ENCODE measurements at places on chromosomes 2 and 18.

DNA sequence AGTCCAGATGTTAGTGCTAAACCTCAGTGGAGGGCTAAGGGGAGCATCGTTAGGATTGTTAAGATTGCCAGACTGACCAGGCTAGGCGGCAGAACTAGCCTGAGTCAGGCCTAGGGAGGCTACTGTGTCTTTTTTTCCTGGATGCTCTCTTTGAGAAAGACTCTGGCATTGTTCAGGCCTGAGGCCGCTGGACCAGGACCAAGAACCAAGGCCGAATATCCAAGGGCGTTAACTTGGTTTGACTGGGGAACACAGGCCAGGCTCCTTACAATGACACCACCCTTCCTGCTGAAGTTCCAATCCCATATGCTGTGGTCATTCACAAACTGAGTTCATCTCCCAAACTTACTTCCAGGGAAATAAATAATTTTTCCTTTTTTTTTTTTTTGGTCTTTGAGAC, 10.6 kb downstream of the HTRA2 start:
- no peak for DNase-seq

GRCh38 chr2:112216167-112216566, 38.7 kb downstream of the ZC3H8 start:
- no peak for DNase-seq

GRCh38 chr2:147945660-147946059, 74.9 kb downstream of the ORC4 start:
- DNase-seq, result no peak

- DNase-seq, result no peak
Observed at GRCh38 chr2:220014961-220015360, 387.5 kb downstream of the SLC4A3 start.

GRCh38 chr2:10873790-10874437, 37.8 kb upstream of the KCNF1 start:
- DNase-seq, result no peak

DNA sequence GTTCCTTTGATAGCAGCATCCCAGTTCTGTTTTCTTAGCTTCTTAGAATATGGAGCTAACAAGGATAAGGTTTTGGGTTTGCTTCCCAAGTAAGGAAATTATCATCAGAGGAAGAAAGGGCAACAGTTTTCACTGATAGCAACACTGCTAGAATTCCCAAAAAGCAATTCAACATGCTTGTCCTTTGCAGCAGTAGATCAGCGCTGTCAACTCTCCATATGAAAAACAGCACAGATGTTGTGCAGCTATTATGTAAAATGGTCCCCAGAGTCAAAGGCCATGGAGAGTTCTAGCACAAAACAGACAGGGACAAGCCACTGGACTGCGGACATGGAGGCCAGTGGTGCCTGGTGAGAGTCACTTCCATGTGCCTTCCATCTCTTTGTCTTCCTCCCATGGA, 135.9 kb upstream of the RNF152 start:
- no peak for DNase-seq

DNA sequence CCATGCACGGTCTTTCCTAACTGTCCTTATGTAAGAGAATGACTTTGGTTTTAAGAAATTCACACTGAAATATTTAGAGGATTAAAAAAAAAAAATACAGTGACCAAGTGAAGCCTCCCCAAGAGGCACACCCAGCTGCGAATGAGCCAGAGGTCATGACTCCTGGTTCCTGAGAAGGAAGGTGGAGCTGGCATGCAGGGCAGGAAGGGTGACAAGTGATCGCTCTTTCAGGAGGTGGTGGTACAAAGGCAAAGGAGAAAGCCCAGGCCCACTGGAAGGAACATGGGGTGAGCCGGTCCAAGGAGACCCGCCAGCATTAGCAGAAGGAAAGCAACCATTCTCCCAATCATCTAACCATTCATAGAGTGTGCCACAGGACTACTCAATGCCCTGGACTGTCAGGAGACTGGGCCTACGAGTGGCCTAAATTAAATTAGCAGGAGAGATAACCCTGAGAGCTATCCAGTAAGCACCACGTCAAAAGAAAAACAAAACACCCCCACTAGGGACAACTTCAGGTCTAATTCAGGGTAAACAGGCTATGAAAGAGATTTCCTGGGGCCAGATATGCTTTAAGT, 7.8 kb downstream of the INO80C start:
- no peak for DNase-seq

DNA sequence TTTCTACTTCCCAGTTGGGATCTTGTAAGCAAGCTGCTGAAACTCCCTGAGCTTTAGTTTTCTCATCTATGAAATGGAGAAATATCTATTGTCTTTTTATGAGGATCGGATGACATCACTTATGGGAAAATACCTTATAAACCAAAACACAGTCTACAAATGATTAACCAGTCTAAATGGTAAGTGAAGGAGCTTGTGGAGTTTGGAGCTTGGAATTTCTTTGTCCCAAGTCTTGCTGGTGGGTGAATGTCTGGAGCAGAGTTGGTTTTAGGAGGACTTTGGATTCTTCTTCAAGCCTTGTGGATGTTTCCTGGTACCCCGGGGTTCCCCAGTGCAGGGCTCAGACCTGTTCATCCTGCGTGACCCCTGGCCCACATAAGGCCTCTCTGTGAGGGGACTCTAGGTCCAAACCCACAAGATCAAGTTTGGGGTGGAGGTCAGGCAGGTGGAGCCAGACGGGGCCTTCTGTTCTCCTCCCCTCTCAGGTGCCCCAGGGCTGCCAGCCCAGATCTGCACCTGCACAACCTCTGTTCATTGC, 43.2 kb downstream of the FOSL2 start:
- no peak for DNase-seq

DNA sequence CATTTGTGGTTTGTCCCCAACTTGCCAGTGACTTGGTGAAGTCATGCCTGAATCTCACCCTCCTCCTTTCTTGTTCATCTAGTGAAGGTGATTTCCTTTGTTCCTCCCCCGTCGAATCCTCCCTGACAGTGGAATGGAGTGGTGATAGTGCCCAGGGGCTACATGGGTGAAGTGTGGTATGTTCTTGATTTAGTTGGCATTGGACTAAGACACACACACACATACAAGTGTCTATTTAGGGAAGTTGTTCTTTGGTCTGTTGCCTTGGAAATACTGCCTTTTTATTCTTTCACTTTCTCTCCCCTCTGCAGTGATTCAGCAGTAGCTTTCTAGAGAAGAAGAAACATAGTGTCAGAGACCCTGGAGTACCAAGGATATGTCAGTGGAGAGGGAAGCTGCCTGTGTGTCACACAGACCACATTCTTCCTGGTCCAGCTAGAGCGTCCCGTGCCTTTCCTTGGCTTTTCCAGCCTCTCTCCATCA, 10.9 kb downstream of the INPP4A start:
- no peak for DNase-seq

- DNase-seq, result no peak
Observed at GRCh38 chr2:186058614-186059013, 320.0 kb downstream of the FSIP2 start.

DNA sequence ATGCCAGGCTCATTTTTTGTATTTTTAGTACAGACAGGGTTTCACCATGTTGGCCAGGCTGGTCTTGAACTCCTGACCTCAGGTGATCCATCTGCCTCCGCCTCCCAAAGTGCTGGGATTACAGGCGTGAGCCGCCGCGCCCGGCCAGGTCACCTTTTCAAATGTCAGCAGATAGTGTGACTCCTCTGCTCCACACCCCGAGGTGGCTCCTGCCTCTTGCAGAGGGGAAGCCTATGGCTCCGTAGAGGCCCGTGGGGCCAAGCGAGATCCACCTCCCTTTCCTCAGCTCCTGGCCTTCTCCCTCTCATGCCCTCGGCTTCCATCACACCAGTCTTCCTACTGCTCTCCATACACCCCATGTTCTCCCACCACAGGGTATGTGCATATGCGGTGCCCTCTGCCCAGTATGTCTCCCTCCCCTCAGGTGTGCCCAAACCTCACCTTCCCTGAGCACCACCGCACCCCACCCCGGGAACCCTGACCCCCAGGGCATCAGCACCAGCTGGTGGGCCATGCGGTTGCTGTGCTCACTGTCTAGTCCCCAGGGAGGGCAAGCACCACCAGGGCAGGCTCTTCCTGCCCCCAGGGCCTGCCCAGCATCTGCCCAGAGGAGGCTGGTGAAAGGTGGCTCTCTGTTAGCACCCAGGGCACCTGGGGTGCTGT, 10.7 kb downstream of the GPR17 start:
- DNase-seq, result no peak

DNA sequence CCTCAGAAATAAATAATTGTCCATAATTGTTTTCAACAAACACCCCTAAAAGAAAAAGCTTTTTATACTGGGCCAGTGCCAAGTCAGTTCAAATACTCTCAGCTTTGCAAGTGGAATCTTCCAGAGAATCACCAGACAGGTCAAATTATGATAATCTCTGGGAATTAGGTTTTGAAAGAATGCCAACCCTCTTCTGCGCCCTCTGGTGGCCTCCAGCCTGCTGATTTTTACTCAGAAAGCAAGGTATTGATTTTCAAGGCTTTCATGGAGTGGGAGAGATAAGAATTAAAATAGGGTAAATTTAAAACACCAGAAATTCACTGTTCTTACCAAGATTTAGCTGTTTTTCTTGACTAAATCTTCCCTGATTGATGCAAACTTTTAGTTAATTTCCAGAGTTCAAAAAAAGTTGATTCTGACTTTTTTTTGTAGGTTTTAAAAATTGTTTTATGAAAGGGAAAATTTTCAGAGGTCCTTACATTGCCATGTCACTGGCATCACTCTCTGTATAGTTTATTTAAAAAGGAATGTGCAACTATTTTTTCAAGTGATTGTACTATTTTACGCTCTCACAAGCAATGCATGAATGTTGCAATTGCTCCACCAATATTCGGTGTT, 282.9 kb upstream of the TNP1 start:
- DNase-seq, result no peak

DNA sequence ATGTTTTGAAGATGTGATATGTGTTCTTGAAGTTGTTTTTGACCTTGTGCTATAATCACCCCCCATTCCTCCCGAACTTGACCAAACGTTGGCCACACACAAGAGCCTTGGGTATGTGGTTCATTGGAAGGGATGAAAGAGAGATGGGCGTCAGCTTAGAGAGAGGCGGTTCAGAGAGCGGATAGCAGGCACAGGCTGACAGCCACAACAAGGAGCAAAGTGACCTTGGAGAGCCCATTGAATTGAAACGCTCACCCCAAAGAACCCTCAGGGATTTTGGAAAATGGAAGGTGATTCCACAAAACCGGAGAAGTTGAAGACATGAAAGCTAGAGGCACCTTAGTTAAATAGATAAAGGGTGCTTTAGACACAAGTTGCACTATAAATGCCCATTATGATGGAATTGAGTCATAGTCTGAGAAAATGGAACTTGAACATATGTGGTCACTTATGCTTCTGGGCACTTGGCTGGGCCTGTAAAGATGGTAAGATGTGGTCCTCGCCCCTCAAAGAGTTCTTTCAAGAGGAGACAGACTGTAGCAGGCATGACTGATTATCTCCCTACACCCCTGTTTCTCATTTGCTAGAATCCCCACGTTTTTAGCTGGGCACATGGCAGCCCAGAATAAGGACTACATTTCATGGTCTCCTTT, 188.5 kb upstream of the HAAO start:
- DNase-seq, result no peak

GRCh38 chr2:883260-883802, 67.3 kb upstream of the SNTG2 start:
- no peak for DNase-seq

- DNase-seq, result no peak
Observed at GRCh38 chr2:28674062-28674712, 77.4 kb upstream of the PPP1CB start.

DNA sequence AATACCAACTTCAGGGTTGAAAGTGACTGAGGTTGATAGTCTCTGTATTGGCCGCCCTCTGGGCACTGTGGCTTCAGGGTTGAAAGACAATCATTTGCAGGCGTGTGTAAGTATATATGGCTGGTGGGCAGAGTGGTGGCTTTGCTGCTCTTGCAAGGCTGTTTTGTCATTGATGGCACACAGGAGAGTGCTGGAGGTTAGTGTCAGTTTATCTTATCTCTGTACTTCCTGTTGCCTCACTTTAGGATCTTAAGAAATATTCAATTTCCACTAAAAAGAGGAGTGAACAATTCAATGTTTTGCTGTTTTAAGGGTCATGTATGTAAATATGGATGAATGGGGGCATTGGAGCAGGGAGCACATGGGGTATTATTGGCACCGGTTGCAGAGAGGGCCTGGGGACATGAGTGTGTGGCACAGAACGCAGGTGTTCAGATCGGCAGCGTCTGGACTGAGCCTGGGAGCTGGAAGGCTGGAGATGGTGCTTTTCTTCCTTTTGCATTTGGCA, 51.5 kb downstream of the NCK2 start:
- no peak for DNase-seq

- DNase-seq, result no peak
Observed at GRCh38 chr2:150230004-150230403, 257.5 kb downstream of the RND3 start.

GRCh38 chr18:48314690-48315089, 94.5 kb downstream of the ZBTB7C start:
- DNase-seq, result no peak

Measured in dorsolateral prefrontal cortex (tissue), 122 donors.